Right renal cortex interstitium (tissue), 3 donors: ENCODE measurements at places on chromosomes 11 and 22. TPM values are rescaled to one million over a fixed set of nuclear protein-coding genes. Genes with fewer than 3 reads are reported as not detected.

The SLC29A2 gene
- polyA plus RNA-seq = 17.5 TPM

The PHOX2A gene
- polyA plus RNA-seq = not detected

The OR4A16 gene
- polyA plus RNA-seq = not detected

The APOA1 gene
- polyA plus RNA-seq = 123 TPM

The MTMR2 gene
- polyA plus RNA-seq = 63.8 TPM

The ZP1 gene
- polyA plus RNA-seq = not detected

The CEND1 gene
- polyA plus RNA-seq = 0.29 TPM
